Right cardiac atrium (tissue), 5 donors: ENCODE measurements at places on chromosomes 1 and 21. TPM values are rescaled to one million over a fixed set of nuclear protein-coding genes. Genes with fewer than 3 reads are reported as not detected.
A peak's percentile ranks its signal among the peaks of the same experiment; 100 is the strongest.

GRCh38 chr1:84736944-84737343, 46.7 kb upstream of the SSX2IP start:
- DNase-seq = no peak

The TRIM17 gene
- 0.83 TPM for total RNA-seq

The HEYL gene
- total RNA-seq = 33.3 TPM

DNA sequence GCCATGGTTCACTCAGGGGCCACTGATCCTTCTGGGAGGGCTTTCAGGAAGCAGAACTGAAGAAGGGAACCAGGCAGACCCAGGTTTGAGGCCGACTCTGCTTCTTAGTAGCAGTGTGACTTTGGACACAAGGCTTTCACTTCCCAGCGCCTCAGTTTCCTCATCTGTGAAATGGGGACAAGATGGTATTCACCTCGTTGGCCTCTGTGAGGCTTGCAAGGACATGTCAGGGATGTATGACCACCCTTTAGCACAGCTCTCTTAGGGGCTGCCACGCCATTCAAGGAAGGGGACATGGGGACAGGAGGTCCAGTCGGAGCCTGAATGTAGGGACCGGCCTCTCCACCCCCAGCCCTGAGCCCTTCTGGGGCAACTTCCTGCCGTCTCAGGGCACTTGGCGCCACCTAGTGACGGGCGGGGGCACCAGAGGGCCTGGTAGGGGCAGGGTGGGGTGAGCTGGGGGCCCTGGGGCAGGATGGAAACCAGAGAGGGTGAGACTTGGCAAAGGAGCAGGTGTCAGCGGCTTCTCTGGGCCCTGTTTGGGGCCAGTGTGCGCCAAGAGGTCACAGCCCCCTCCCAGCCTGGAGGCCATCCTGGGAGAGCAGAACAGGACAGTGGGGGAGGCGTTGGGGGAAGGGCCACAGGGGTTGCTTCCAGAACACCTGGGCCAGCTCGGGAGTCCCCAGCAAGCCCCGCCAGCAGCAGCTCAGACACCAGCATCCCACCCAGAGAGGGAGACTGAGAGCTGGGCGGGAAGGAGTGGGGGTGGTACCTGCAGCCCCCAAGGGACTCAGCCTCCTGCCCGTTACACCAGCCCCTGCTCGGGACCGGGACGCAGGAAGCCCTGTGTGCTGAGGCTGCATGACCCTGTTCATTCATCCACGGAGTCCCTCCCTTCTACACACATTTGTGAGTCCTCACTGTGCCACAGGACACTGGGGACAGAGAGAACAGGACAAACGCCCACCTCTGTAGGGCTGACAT, 102.5 kb upstream of the TARDBP start:
- DNase-seq = peak; percentile 76

The TDRD5 gene
- 0.21 TPM for total RNA-seq
